NCI-H1930 (cell line): ENCODE measurements at places on chromosomes 16 and 17.
A peak's percentile ranks its signal among the peaks of the same experiment; 100 is the strongest.

- no peak for DNase-seq
Measured at GRCh38 chr17:27949304-27949703, 56.1 kb upstream of the LYRM9 start.

DNA sequence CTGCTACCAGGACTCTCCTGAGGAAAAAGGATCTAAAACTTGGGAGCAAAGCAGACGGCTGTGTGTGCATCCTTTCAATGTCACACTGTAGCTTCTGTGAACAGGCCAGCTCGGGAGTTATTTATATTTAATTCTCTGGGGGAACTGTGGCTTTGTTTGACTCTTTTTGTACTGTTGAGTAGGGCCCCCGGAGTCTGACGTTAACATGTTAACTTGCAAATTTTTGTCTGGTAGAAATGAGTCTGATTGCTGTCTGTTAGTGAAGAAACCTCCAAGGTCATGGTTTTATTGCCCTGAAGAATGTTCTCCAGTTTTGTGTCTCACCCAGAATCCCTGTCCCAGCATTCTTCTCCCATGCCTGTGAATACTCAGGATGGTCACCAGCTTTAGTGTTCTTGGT lies 14.2 kb upstream of the KCNG4 start:
- DNase-seq: no peak

GRCh38 chr16:54846766-54847165 lies 83.9 kb upstream of the IRX5 start:
- DNase-seq: no peak

- DNase-seq: peak; percentile 71
Measured at GRCh38 chr17:81397314-81398175, 2.3 kb downstream of the BAHCC1 start.

DNA sequence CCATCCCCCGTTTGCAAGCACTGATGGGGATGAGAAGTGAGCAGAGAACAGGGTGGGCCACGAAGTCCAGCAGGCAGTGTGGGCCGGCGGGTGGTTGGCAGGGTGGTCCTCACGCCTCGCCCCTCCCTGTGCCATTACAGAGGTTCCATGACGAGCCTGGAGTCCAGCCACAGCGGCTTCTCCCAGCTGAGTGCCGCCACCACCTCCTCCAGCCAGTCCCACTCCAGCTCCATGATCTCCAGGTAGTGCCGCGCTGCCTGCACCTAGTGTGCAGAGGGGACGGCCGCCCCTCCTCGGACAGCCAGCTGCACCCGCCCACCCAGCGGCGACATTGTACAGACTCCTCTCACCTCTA lies 73.0 kb downstream of the SEC14L1 start:
- no peak for DNase-seq

DNA sequence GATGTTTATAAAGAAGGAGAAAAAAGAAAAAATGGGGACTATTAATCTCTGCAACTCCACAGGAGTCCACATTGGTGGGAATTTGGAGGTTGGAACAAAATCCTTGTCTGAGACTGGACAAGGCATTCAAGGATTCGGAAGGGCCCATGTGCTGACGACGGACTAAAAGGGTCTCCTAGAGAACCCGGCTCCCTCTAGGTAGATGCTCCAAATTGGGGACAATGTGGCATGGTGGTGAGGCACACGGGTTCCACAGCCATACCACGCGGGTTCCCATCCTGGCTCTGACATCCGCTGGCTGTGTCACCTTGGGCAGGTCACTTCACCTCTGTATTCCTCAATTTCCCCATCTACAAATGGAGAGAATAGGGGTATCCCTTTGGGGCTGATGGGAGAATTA lies 227.4 kb downstream of the C16orf78 start:
- DNase-seq: no peak

- no peak for DNase-seq
Measured at GRCh38 chr17:49978501-49978900, 9.5 kb downstream of the DLX4 start.
